ENCODE measurements at places on chromosomes 13 and 19.

GRCh38 chr13:96068729-96069128 is 15.5 kb upstream of the UGGT2 start:
- peak; percentile 15 for DNase-seq

DNA sequence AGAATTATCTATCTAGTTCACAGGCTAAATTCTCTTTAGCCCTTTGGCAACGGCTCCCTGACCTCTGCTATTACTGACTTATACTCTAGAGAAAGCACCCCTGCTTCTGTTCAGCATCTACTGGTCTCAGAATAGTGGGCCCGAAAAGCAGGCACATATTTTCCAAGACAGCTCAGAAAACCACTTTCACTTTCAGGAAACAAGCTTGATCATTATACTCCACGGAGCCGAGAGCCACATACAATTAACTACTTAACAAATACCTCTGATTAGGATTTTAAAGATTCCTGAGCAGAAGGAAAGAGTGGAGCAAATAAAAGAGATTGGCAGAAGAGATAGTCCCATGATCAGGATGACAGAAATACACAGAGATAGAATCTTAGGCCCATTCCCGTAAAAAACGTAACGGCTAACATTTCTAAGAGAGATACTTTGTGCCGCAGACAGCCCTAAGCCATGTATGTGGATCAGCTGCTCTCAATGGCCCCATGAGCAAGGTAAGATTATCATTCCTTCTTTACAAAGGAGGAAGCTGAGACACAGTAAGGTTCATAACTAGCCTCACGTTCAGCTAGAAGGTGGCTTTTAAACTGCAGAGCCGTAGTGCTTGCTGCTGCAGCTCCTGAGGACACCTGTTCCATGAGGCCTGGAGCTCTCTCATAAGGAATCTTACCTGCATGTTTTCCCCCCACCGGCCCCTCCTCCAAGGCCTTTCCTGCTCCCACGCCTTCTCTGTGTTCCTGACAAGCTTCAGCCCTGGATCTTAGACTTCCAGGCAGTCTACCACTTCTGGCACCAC is 227.2 kb downstream of the FOXO1 start:
- DNase-seq: no peak

DNA sequence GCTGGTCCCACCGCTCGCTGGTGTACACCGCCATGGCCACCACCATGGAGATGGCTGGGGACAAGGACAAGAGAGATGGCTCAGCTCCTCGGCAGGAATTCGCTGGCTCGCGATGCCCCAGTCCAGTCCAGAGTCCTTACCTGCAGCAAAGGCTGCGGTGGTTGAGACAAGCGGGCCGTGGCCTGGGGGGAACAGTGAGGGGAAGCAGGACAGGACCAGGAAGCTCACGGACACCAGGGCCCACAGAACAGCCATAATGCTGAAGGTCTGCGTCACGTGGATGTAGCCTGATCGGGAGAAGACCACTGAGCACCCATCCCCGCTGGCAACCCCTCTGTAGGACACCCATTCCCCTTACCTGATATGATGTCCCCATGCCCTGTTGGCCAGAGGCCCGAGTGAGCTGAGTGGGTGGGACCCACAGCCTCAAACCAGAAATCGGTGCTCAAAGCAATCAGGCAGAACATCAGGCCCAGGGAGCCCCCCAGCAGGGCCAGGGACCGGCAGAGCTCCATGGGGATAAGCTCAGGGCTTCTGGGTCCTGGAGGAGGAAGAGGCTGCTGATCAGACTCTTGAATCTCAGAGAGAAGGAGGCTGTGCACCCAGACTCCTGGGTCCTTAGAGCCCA is 319 bp downstream of the NKG7 start:
- DNase-seq: no peak

GRCh38 chr13:97538203-97538602 is 104.2 kb downstream of the RAP2A start:
- DNase-seq: no peak

- peak; percentile 32 for DNase-seq
Measured at GRCh38 chr19:14434543-14435319, 1.6 kb downstream of the PKN1 start.

DNA sequence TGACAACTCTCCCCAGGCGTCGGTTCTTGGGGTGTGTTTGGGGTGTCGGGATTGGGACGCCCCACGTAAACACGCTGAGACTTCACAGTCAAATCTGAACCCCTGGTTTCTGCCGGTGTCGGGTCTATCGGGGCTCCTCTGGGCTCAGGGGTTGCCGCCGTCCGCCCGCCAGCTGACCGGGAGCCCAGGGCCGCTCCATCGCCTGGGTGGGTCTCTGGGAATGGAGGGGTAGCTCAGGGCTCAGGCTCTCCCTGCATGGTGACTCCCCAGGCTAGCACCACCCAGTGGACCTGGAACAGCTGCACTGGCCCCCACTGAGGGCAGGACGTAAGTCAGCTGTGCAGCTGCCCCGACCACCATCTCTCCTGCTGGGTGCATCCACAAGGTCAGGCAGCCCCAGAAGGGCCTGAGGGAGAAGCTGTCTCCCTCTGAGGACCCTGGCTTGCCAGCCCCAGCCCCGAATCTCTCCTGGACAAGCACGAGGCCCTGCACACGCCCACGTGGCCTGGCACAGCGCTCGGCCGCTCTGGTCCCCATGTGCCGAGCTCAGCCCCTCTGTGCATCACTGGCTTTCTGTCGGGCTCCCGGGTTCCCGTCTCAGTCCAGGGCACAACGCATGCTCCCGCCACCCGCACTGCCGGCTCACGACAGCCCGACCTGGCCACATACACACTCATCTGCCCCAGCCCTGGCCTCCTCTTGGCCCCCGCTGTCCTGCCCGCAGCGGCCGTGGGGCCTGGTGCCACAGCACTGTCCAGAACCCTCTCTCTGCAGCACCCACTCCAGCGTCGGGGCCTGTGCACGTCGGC is 6.1 kb downstream of the RNF126 start:
- DNase-seq: no peak

- peak; percentile 78 for DNase-seq
Measured at GRCh38 chr19:15629003-15629880, 11.5 kb upstream of the CYP4F3 start.

DNA sequence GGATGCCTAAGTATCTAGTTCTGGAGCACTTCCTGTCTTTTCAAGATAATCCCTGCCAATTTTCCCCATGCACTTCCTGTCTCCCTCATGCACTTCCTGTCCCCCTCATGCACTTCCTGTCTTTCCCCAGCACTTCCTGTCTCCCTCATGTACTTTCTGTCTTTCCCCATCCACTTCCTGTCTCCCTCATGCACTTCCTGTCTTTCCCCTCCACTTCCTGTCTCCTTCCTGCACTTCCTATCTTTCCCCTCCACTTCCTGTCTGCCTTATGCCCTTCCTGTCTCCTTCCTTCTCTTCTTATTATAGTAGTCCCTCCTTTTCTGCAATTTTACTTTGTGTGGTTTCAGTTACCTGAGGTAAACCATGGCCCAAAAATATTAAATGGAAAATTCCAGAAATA is 3.0 kb upstream of the TNNT1 start:
- no peak for DNase-seq

DNA sequence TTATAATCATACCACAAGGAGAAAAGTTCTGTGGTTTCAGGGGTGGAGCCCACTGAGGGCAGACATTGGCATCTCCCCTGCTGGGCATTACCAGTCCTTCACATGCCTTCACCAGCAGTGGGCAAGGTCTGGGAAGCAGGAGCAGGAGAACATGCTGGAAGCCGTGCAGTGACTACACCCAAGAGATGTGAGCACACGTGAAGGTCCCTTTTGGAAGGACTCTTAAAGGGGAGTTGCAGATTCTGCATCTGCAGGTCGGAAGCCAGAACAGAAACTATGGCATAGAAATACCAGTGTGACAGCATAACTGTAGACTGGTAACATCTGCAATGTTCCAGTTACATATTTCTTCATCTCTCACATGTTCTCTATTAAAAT is 26.9 kb upstream of the KL start:
- peak; percentile 3 for DNase-seq

GRCh38 chr13:112067116-112067741 is at the start of gene SOX1:
Gene SOX1, plus strand, starts transcription at chr13:112067149. Its CDS starts 510 bp downstream, at chr13:112067659.
- no peak for DNase-seq

DNA sequence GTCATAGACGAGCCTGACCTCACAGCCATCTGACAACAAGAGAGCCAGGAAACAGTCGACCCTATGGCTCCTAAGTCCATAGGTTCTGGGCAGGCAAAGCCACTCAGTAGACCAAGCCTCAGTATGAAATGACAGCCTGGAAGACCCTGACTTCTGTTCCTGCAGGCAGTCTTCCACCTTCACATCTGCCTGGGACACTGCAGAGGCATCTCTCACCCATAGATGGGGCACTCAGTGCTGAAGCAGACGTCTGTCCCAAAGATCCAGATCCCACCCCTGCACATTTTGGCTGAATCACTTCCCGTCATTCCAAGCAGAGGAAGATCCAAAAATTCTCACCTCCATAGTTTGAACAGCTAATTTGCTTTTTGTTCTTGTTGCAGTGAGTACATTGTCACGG is 139.3 kb upstream of the ZNF507 start:
- DNase-seq: no peak

DNA sequence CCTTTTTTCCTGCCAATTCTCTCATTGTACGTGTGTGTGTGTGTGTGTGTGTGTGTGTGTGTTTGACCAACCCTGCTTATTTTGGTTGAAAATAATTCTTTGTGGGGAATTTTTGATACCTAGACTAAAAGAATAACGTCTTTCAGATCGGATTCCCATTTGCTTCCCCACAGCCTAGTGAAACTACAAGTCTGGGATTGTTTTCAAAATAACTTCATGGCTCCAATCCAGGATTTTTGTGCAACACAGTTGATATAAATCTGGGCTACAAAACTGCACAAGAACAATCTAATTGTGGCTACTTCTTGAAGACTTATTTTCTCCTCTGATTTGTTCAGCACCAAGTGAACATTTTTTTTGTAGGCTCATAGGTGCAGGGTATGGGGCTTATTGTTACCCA is 332.8 kb upstream of the MIR17HG start:
- no peak for DNase-seq

- no peak for DNase-seq
Measured at GRCh38 chr13:81393721-81394120, 1052.8 kb upstream of the SPRY2 start.

DNA sequence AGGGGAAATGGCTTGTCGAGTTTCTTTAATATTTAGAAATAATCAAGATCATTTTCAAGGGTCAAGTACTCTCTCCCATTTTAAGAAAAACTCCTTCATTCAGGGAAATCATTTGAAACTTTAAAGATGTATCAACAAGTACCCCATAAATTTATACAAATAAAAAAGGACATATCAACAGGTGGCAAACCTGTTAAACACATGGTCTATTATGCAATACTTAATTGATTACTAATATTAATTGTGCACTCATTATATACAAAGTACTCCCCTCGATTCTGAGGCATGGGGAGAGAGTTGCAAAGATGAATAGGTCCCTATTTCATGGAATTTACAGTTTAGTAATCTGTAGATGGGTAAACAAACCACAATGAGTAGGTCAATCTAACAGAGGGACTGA is 2.1 kb upstream of the LRCH1 start:
- DNase-seq: no peak

DNA sequence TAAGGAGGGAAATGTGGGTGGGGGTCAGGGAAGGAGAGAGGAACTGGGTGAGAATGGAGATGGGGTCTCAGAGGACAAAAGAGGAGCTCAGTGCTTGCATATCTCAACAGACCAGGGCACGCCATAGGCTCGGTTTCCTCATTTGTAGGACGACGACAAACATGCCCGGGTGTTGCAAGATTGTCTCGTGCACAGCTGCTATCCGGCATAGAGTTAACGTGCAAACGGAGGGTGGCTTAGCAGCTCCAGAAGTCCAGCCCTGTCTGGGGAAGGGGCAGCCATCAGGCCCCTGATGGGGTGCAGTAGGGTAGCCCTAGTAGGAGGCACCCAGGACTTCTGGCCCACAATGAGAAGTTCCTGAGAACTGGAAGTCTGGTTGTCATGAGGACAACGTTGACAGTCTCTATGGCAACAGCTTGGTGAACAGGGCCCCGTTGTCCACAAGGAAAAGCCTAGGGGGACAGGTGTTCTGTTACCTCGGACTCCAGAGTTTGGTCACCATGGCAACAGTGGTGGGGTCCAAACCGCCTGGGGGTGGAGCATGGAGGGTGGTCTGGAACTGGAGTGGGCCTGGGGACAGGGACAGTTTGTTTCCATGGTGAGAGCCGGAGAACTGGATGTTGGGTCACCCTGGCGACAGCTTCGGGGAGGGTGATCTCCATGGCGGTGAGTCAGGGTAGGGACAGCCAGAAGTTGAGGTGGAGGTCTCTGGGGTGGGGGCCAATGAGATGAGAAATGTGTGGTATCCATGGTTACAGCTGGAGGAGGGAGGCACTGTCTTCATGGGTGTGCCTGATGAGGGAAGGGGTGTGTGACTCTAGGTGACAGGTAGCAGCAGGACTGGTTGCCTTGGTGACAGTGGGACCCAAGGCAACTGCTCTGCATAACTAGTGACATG is 16.8 kb downstream of the TM6SF2 start:
- DNase-seq: peak; percentile 32

DNA sequence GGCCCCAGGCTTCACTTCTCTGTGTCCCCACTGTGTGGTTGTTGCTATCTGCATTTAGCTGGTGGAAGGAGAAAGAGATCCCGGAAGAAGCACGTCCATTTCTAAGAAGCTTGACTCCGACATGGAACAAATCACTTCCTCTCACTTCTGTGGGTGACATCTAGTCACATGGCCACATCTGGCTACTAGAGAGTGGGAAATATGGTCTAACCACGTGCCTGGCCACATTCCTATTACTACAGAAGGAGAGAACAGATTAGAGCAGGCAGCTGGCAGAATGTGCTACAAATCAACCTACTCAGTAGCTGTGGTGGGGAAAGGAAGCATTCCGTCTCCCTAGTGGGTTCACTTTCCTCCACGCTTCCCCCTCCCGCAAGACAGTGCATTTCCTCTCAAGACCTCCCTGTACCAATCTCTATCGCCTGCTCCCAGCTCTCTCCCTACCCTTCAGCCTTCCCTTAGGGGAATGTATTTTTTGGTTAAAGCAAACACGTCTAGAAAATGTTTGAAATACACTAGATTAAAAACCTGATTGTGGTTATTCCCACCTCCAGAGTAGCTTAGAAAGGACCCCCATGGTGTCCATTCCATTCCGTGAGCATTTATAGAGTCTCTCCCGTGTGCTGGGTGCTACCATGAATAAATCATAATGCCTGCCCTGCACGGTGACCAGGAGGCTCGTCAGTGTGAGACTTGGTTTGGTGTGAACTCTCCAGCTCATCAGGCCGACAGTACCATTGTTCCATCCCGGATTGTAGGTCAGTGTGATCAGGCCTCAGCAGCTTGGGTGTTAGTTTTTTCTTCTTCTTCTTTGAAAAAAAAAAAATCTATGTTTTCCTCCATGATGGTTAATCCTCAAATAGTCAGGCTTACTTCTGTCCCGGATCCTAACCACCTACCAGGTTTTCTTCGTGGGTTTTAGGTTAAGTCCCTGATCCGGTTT is 8.0 kb upstream of the AMER2 start:
- no peak for DNase-seq

- DNase-seq: no peak
Measured at GRCh38 chr19:10144361-10144760, 24.7 kb upstream of the EIF3G start.

GRCh38 chr13:51942189-51942588 is 69.1 kb downstream of the ATP7B start:
- peak; percentile 91 for DNase-seq

- no peak for DNase-seq
Measured at GRCh38 chr13:113663934-113664333, 3.1 kb upstream of the GRK1 start.

Data from RPMI8226 (cell line).